ENCODE measurements at places on chromosomes 3 and 15.

DNA sequence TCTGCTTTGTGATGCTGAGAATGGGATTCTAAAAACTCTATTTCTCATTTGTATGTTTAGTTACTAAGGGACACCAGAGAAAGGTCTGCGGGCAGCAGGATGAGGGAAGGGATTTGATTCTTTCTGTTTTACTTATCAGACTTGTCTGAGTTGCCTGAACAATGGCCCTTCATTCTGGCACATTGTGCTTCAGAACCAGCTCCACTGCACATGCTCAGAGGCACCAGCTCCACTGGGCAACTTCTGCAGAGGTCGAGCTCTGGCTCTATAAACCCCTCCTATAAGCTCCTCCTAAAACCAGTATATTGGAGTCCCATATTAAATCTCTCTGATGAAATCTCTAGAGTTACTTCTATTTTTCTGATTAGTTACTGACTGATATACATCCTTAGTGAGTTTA, 453.2 kb upstream of the CDIN1 start:
- DNase-seq, result no peak

DNA sequence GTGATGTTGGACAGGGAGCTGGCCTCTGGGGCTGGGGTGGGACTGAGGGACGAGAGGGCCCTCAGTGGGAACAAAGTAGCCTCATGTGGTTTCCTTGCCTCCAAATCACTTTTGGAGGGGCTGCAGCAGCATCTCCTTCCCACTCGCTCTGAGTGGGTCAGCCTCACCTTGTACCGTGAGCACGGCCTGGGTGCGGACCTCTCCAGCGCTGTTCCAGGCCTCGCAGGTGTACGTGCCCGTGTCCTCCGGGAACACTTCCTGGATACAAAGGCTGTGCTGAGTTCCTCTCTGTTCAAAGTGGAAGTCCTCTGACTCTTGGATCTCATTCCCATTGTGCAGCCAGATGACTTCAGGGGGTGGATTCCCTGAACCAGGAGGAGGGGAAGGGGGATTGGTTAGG, 123.7 kb upstream of the HACD2 start:
- DNase-seq, result no peak

GRCh38 chr3:189588070-189588469, 43.1 kb upstream of the TP63 start:
- DNase-seq, result no peak

GRCh38 chr3:153210146-153210545, 48.1 kb downstream of the RAP2B start:
- peak; percentile 39 for DNase-seq

- peak; percentile 76 for DNase-seq
Observed at GRCh38 chr3:71583566-71584393, at the start of gene FOXP1. Gene FOXP1 (minus strand): TSS chr3:71583728. CDS start chr3:71198381, 385,347 bp downstream.

DNA sequence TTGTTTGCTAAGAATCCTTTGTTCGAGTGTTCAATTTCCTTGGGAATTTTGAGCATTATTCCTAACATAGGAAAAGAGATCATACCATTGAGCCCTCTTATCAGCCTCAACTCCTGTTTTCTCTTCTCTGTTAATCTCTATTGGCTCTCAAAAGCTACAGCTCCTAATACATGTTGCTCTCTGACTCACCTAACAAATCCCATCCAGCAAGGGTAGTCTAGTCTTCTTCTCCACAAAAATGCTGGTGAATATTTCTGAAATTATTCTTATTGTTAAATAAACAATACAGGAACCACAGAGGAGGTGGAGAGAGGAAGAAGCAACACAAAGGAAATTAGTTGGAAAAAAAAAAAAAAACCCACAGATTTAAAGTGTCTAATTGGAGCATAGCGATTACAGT, 325.8 kb upstream of the NAALADL2 start:
- DNase-seq, result peak; percentile 60

DNA sequence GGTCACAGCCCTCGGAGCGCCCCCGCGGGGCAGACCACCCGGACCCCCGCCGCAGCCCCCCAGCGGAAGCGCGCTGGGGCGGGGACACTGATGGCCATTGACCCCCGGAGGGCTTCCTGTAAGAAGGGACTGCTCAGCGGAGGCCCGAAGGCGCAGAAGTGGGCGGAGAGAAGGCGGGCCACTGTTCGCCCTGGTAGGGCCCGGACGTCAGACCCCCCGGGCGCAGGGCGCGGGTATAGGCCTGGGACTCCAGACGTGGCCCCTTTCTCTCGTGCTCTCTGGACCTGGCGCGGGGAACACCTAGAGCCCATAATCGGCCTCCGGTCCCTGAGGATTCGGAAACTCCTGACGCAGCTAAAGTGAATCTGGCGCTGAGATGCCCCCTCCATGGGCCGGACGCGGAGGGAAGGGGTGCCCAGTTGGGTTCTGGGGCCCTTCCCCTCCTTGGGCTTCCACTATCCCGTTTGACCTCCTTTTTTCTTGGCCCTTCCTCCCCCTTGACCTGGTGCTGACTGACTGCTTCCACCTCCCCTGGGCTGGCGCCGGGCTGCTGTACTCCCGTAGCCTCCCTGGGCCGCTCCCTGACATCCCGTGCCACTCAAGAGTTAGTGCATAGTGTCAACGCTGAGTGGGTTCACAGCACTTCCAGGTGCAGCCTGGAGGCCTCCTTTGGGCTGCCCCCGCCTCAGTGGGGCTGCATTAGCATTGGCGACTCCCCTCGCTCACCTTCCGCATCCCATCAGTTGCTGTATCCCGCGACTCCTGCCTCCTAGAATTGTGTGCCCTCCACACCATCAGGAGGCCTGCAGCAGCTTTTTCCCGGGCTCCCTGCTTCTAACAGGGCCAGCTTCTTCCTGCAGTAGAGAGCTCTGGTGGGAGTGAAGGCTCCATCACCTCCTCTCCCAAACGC, 694 bp downstream of the ABTB1 start:
- DNase-seq, result peak; percentile 28
